Effector memory CD8-positive, alpha-beta T cell (primary cell): ENCODE measurements at places on chromosomes 6 and 20.

DNA sequence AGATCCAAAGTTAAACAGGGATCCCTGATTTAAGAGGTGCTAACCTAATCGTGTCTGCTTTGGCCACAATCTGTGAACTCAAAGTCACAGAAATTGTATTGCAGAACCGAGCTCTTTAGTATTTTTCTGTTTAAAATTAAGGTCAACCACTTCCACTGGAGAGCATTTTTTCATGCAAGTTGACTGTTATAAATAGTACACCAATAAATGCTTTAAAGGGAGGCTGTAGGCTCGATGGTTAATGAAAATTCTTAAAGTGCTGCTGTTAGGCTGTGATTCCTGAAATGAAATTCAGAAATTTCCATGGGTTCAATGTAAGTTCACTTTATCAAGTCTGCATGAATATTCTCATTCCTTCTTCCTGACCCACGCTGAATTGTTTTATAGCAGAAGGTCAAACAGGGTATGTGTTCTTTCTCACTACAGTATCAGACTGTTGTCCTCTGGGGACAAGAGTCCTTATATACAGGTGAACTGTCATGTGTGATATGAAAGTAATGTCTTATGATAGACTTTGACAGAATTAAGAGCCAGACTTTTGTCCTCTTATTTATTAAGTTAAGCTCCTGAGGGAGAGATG, 92.5 kb upstream of the HDGFL1 start:
- H3K36me3 ChIP-seq = no peaks in the 10 kb centered on the region
- H3K4me3 ChIP-seq = no peak overlapping the region
- no peaks in the 10 kb centered on the region for H3K4me1 ChIP-seq
- DNase-seq = no peak

DNA sequence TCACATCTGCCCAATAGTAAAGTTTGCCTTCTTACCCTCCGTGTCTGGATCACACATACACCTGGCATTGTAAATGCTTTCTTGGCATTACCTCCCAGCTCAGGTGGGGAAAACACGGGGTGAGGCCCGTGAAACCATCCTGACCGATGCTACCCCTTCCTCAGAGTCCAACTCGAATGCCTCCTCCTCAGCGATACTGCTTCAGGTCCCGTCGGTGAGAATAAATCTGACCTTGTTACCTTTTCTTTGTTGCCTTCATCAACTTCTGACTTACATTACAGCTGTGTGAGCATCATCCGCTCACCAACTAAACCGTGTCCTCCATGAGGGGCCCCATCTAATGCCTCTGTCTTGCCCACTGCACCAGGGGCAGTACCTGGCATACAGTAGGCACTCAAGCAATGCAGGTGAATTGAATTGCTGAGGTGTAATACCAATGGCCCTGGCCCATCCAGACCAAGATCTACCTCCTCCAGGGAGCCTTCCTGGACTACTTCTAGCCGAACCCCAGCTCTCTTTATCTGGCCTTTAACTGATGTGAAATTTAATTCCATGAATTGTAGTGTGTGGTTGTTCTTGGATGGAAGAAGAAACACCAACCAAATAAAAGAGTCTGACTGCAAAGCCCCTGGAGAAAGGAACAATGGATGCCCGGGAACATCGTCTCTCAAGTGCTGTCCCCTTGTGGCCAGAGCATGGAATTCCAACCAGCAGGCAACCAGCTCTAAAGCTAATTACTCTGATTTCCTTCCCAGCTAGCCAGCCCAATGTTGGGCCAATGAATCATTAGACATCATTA, 141.5 kb downstream of the ANKRD60 start:
- no peak overlapping the region for H3K27ac ChIP-seq
- H3K4me1 ChIP-seq = no peaks in the 10 kb centered on the region
- no peaks in the 10 kb centered on the region for H3K36me3 ChIP-seq

DNA sequence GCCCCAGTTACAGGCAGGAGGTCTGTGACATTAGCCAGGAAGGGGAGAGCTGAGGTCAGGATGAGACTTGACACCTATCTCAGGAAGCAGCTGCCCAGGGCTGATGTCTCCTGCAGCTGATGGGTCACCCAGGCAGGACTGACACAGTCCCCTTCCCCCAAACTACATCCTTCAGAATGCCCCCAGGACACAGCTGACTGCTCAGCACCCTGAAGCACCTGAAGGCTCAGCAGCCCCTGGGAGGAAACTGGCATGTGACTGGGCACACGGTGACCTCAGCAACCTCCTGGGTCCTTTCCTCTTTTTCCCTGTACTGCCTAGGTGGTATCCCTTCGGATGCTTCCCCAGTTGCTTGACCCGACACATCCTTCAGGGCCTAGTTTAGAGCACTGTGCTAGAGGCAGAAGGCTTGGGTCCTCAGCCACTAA, 1.9 kb downstream of the SDC4 start:
- DNase-seq = no peak
- peak overlapping the region; percentile 82 for H3K4me3 ChIP-seq
- no peaks in the 10 kb centered on the region for H3K27me3 ChIP-seq
- no peak overlapping the region for H3K27ac ChIP-seq

GRCh38 chr20:4502756-4503155, 219.0 kb upstream of the PRND start:
- H3K4me1 ChIP-seq = no peaks in the 10 kb centered on the region
- peaks cover 80% of the 10 kb centered on the region for H3K27me3 ChIP-seq
- no peak overlapping the region for H3K27ac ChIP-seq
- H3K36me3 ChIP-seq = no peaks in the 10 kb centered on the region
- DNase-seq = no peak

DNA sequence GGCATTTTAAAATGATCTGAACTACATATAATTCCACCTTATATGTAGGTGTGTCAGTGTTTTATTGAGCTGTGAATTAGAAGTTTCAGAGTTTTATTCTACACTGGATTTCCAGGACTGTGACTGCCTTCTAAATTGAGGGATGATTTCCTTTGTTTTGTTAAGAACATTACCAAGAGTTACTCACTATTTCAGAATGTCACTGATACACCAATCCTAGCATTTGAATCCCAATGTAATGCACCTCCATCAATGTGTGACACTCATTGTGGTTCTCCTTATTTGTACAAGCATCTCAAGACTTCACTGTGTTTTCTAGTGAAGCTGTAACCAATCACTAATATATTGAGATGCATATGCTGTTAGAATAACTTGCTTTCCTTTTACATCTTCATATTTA, 86.8 kb downstream of the PLCB1 start:
- no peak for DNase-seq
- peaks cover 2% of the 10 kb centered on the region for H3K36me3 ChIP-seq
- no peak overlapping the region for H3K4me3 ChIP-seq
- no peaks in the 10 kb centered on the region for H3K27me3 ChIP-seq

- no peak overlapping the region for H3K27ac ChIP-seq
- peaks cover 21% of the 10 kb centered on the region for H3K27me3 ChIP-seq
- H3K4me3 ChIP-seq = no peak overlapping the region
- H3K36me3 ChIP-seq = no peaks in the 10 kb centered on the region
- H3K4me1 ChIP-seq = peaks cover 3% of the 10 kb centered on the region
These were observed 39.4 kb downstream of the MAP7 start for GRCh38 chr6:136510782-136511181.

- no peak overlapping the region for H3K4me3 ChIP-seq
- no peaks in the 10 kb centered on the region for H3K27me3 ChIP-seq
- DNase-seq = no peak
- H3K4me1 ChIP-seq = no peaks in the 10 kb centered on the region
- H3K27ac ChIP-seq = no peak overlapping the region
- H3K36me3 ChIP-seq = peaks cover 7% of the 10 kb centered on the region
These were observed 578.2 kb downstream of the MEI4 start for GRCh38 chr6:78231002-78231401.

DNA sequence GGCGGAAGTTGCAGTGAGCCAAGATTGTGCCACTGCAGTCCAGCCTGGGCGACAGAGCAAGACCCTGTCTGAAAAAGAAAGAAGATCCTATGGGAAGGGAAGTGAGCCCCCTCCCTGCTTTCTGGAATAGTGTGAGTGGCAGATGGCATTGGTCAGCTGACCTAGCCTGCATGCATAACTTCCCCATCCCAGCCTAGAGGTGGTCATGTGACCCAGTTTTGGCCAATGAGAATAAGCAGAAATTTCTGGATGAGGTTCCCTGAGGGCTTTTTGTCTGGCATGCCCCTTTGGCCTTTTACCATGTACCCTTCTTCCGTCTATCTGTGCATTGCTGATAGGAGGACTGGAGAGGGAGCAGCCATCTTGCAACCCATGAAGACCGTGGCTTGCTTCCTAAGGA, 269.3 kb downstream of the NRN1 start:
- H3K4me1 ChIP-seq = peaks cover 4% of the 10 kb centered on the region
- no peak overlapping the region for H3K27ac ChIP-seq
- peaks cover 7% of the 10 kb centered on the region for H3K36me3 ChIP-seq

- H3K4me1 ChIP-seq = no peaks in the 10 kb centered on the region
- H3K36me3 ChIP-seq = no peaks in the 10 kb centered on the region
- H3K27me3 ChIP-seq = no peaks in the 10 kb centered on the region
- no peak overlapping the region for H3K4me3 ChIP-seq
These were observed 126.9 kb downstream of the TRMT11 start for GRCh38 chr6:126113261-126113660.

DNA sequence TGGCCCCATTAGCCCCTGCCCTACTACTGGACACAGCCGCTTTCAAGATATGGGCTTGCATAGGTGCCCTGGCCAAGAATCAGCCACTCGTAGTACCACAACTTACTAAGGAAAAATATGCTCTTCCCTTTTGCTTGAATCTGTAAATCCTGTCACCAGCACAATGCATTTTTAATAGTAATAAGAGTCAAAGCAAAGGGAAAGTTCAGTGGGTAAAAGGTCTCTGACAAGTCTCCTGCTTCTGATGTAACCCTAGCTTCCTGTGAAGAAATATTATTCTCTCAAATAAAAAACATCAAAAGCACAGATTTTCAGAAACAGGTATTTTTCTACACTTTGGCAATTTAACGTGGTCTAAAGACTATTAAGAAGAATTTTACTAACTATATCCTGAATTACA, 373.8 kb downstream of the GJA1 start:
- H3K36me3 ChIP-seq = no peaks in the 10 kb centered on the region
- no peak for DNase-seq
- H3K4me3 ChIP-seq = no peak overlapping the region
- H3K4me1 ChIP-seq = no peaks in the 10 kb centered on the region

- peaks cover 17% of the 10 kb centered on the region for H3K27me3 ChIP-seq
- H3K4me3 ChIP-seq = no peak overlapping the region
- no peaks in the 10 kb centered on the region for H3K36me3 ChIP-seq
- H3K27ac ChIP-seq = no peak overlapping the region
These were observed 74.2 kb upstream of the NRN1 start for GRCh38 chr6:6080975-6081374.

DNA sequence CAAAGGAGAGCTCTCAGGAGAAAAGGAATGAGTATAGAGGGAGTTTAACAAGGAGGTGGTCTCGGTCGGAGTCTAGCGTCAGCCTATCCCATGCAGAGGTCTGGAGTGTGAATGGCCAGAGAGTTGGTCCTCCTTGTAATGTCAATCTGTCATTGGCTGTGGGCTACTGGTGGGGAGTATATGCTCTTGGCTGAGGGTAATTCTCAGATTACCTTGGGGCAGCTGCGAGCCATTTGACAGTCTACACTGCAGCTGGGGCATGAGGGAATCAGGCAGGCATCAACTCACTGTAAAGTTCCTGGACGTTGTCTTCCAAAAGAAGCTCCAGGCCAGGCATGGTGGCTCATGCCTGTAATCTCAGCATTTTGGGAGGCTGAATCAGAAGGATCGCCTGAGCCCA, 48.1 kb downstream of the EBF4 start:
- H3K4me3 ChIP-seq = peak overlapping the region; percentile 81
- peaks cover 13% of the 10 kb centered on the region for H3K36me3 ChIP-seq
- DNase-seq = no peak
- H3K27ac ChIP-seq = peak overlapping the region; percentile 94
- H3K4me1 ChIP-seq = peaks cover 40% of the 10 kb centered on the region

GRCh38 chr20:9223296-9223695, 154.4 kb downstream of the PLCB4 start:
- no peak overlapping the region for H3K4me3 ChIP-seq
- DNase-seq = no peak
- H3K4me1 ChIP-seq = no peaks in the 10 kb centered on the region
- no peak overlapping the region for H3K27ac ChIP-seq
- H3K27me3 ChIP-seq = no peaks in the 10 kb centered on the region

DNA sequence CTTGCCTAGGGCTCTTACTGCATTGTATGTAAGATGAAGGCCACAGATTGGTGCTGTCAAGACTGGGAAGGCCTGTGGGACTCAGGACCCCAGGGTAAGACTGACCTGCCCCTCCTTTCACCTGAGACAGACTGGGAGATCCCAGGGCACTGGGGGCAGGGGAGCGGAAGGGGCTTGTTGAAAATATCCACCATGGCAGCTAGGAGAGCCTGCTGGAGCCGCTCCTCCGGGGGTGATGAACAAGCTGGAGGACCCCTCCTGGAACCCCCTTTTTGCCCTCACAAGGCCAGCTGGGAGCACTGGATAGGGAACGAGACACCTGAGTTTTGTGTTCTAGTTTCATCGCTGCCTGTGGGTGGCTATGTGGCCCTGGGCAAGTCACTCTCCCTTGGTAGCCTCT, 9.2 kb upstream of the SDCBP2 start:
- H3K36me3 ChIP-seq = peaks cover 4% of the 10 kb centered on the region
- peak overlapping the region; percentile 44 for H3K27ac ChIP-seq
- no peaks in the 10 kb centered on the region for H3K27me3 ChIP-seq
- H3K4me1 ChIP-seq = peaks cover 7% of the 10 kb centered on the region

DNA sequence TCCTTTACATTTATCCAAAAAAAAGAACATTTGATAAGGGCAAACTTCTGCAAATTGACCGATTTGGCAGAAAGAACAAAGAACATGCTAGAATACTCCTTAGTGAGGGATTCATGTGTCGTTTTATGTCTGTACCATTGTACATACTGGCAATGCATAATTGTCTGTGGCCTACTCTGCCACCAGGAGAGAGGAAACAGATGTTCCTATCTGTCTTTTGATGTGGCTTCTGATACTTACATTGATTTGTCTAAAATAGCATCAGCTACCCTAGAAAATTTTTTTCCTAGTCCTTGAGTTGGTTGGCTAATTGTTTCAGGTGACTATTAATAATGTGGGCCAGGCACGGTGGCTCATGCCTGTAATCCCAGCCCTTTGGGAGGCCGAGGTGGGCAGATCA, 654.1 kb downstream of the KIF16B start:
- no peak overlapping the region for H3K27ac ChIP-seq
- no peak overlapping the region for H3K4me3 ChIP-seq
- H3K27me3 ChIP-seq = no peaks in the 10 kb centered on the region

DNA sequence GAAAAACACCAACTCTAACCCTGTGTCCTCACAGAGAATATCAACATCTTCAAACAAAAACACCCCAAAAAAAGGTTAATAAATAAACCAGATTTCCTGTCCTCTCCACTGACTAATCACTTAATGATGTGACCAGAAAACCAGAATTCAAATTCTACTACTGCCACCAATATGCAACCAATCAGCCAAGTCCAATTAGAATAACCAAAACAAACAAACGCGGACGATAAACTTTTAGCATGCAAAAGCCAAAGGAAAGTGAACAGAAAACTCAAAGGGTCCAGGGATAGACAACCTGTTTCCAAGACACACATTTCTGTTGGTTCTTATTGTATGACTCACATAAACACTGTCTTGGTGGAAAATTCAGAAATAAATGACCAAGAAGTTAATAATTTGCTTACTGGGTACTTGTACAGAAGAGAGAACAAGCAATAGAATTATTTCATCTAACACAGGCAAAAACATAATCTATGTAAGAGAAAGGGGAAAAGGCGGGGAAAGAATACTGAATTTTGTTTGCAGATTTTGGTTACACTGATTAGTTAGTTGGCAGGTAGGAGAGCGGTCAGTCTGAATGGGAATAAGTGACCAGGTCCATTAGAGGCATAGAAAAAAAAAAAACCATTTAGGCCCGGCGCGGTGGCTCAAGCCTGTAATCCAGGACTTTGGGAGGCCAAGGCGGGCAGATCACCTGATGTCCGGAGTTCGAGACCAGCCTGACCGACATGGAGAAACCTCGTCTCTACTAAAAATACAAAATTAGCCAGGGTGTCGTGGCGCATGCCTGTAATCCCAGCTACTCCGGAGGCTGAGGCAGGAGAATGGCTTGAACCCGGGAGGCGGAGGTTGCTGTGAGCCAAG, 34.1 kb downstream of the HFE start:
- DNase-seq = no peak
- H3K4me3 ChIP-seq = no peak overlapping the region
- H3K4me1 ChIP-seq = peaks cover 18% of the 10 kb centered on the region
